ENCODE measurements at places on chromosomes 4 and X.

GRCh38 chr4:121266982-121267381 is 102.9 kb upstream of the TNIP3 start:
- H3K4me3 ChIP-seq: no peak overlapping the region
- H3K36me3 ChIP-seq: no peaks in the 10 kb centered on the region
- no peak overlapping the region for H3K27ac ChIP-seq
- H3K27me3 ChIP-seq: no peaks in the 10 kb centered on the region

GRCh38 chrX:24603191-24603590 is 44.0 kb downstream of the PCYT1B start:
- peaks cover 28% of the 10 kb centered on the region for H3K27me3 ChIP-seq
- H3K4me3 ChIP-seq: no peak overlapping the region
- no peak overlapping the region for H3K27ac ChIP-seq
- DNase-seq: no peak
- H3K36me3 ChIP-seq: no peaks in the 10 kb centered on the region
- no peaks in the 10 kb centered on the region for H3K4me1 ChIP-seq

- peaks cover 35% of the 10 kb centered on the region for H3K4me1 ChIP-seq
- H3K27ac ChIP-seq: peak overlapping the region; percentile 76
- no peak for DNase-seq
- H3K4me3 ChIP-seq: peak overlapping the region; percentile 58
Measured at GRCh38 chr4:11748164-11748872, 319.6 kb upstream of the HS3ST1 start.

DNA sequence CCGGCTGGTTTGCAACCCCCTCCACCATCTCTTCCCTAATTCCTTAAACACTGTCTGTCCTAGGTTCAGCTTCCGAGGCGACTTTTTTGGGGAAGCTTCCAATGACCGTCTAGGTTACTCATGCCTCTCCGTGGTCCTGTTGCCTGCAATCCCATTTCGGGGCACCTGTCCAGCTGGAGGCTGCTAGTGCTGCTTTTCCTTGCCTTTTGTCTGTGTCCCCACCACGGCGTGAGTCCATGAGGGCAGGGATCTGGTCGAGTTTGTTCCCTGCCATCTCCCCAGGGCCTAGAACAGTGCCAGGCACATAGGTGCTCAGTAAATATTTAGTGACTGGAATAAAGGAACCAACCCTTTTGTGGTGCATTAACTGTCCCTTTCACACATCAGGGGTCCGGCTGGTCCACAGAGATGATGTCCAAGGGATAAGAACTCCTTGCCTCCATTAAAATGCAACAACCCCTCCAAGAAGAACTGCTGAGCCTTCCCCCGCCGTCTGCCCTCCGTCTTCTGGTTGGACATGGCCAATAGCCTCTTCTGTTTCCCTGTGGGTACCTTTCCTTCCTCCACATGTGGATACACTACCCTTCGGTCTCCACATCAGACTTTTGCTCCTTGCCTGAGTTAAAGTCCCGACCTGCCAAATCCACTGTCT is 5.7 kb upstream of the SORCS2 start:
- no peak for DNase-seq
- H3K36me3 ChIP-seq: no peaks in the 10 kb centered on the region
- peaks cover 83% of the 10 kb centered on the region for H3K27me3 ChIP-seq
- no peak overlapping the region for H3K27ac ChIP-seq
- no peak overlapping the region for H3K4me3 ChIP-seq

DNA sequence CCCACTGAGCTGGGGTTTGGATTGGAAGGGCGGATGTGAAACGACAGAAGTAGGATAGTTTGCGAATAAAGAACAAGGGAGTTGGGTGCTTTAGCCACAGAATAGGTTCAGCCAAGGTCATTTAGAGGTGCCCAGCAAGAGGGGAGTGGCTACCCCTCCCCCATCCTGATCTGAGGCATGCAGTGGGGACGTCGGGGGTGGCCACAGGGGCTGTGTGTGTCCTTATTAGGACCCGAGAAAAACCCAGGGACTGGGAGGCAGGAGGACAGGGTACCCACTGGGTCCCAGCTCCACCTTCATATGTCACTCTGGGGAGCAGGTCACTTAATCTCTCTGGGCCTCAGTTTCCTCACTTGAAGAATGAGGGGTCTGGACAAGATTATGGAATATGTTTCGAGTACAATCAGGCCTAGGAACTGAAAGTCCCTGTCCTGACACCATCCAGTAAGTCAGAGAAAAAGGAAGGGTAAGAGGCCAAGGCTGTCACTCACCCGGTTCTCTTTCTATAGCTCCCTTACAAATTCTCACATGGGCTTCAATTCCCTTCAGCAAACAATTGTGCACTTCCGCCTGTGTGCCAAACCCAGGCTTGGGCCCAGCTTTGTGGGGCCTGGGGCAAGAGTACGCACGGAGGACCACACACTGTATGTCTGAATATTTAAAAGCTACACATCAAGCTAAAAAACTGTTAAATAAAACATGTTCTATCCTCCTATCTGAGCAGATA is 4.2 kb upstream of the NYX start:
- H3K4me1 ChIP-seq: peaks cover 9% of the 10 kb centered on the region
- H3K27ac ChIP-seq: peak overlapping the region; percentile 79
- DNase-seq: no peak
- peak overlapping the region; percentile 69 for H3K4me3 ChIP-seq
- H3K36me3 ChIP-seq: peaks cover 13% of the 10 kb centered on the region

- peak; percentile 47 for DNase-seq
- no peaks in the 10 kb centered on the region for H3K36me3 ChIP-seq
- H3K27ac ChIP-seq: peak overlapping the region; percentile 64
- no peaks in the 10 kb centered on the region for H3K27me3 ChIP-seq
- H3K4me3 ChIP-seq: peak overlapping the region; percentile 66
- H3K4me1 ChIP-seq: no peaks in the 10 kb centered on the region
Measured at GRCh38 chrX:24479924-24480323, 14.8 kb downstream of the PDK3 start.

GRCh38 chr4:88706574-88706973 is 8.9 kb upstream of the NAP1L5 start:
- H3K27me3 ChIP-seq: no peaks in the 10 kb centered on the region
- H3K27ac ChIP-seq: no peak overlapping the region
- no peaks in the 10 kb centered on the region for H3K36me3 ChIP-seq
- no peak overlapping the region for H3K4me3 ChIP-seq

- H3K4me3 ChIP-seq: no peak overlapping the region
- DNase-seq: no peak
- H3K27ac ChIP-seq: no peak overlapping the region
- H3K4me1 ChIP-seq: no peaks in the 10 kb centered on the region
- H3K36me3 ChIP-seq: no peaks in the 10 kb centered on the region
Measured at GRCh38 chr4:29536745-29537144, 1183.4 kb upstream of the PCDH7 start.

GRCh38 chr4:6730603-6731317 is 14.8 kb downstream of the BLOC1S4 start:
- H3K27ac ChIP-seq: no peak overlapping the region
- no peak overlapping the region for H3K4me3 ChIP-seq
- H3K4me1 ChIP-seq: no peaks in the 10 kb centered on the region
- no peaks in the 10 kb centered on the region for H3K27me3 ChIP-seq
- H3K36me3 ChIP-seq: peaks cover 5% of the 10 kb centered on the region

- no peak overlapping the region for H3K4me3 ChIP-seq
- no peaks in the 10 kb centered on the region for H3K36me3 ChIP-seq
- no peak for DNase-seq
- no peaks in the 10 kb centered on the region for H3K27me3 ChIP-seq
- H3K27ac ChIP-seq: peak overlapping the region; percentile 93
- peaks cover 17% of the 10 kb centered on the region for H3K4me1 ChIP-seq
Measured at GRCh38 chr4:104395168-104395614, 99.5 kb downstream of the CXXC4 start.

DNA sequence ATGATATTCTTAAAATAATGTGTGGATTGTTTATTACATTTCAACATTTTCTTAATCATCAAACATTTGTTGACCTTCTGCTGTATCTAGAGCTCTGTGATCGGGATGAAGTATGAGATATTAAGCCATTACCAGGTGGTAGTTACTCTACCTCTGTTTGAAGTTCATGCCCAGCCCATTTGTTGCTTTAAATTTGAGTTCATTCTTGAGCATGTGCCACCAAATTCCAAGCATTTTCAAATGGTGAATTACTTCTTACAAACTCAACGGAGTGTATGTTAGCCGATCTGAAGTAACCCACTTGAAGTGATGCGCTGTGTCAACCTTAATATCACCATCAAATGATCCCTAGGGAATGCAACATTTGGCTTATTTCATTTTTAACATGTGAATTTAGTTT is 7.3 kb upstream of the DTHD1 start:
- no peak overlapping the region for H3K27ac ChIP-seq
- no peak for DNase-seq
- no peaks in the 10 kb centered on the region for H3K36me3 ChIP-seq
- peaks cover 6% of the 10 kb centered on the region for H3K4me1 ChIP-seq
- H3K27me3 ChIP-seq: no peaks in the 10 kb centered on the region

GRCh38 chr4:5821665-5822358 is 71.1 kb downstream of the CRMP1 start:
- H3K4me1 ChIP-seq: no peaks in the 10 kb centered on the region
- H3K27ac ChIP-seq: no peak overlapping the region
- H3K27me3 ChIP-seq: no peaks in the 10 kb centered on the region
- no peak overlapping the region for H3K4me3 ChIP-seq
- DNase-seq: no peak

- H3K27ac ChIP-seq: no peak overlapping the region
- H3K36me3 ChIP-seq: no peaks in the 10 kb centered on the region
- no peak for DNase-seq
- no peaks in the 10 kb centered on the region for H3K27me3 ChIP-seq
- H3K4me3 ChIP-seq: no peak overlapping the region
Measured at GRCh38 chr4:144970597-144970996, 127.4 kb downstream of the ANAPC10 start.

DNA sequence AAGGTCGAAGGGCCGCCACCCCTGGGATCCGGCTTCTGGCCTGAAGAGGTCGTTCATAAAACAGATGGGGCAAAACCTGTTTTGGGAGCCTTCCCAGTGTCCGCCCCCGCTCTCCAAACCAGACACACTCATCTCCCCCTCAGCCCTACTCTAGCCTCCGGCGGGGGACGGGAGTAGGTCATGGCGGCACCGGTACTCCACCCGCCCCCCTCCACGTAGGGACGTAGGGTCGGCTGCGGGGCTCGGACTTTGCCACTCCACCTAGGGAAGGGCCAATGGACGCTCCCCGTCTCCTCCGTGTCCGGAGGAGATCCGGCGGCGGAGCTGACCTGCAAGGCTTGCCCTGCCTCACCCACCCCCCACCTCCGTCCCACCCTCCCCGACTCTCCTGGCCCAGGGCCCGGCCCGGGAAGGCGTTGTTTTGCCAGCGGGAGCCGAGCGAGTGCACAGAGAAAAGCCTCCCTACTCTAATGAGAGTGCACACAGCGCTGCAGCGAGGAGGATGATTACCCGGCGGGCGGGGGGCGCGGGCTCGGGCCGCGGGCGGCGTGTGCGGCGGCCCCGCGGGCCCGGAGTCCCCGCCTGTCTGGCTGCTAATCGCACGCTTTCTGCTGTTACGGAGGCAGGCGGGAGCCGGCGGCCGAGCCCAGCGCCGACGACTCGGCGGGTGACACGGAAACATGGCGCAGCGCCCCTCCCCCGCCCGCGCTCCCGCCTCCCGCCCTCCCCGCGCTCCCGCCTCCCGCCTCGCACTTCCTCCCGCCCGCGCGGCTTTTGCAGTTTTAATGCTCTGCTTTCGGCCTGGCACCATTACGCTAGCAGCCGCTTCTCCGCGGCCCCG is 8.3 kb upstream of the BCOR start:
- peak overlapping the region; percentile 61 for H3K27ac ChIP-seq
- peak; percentile 69 for DNase-seq
- H3K4me1 ChIP-seq: peaks cover 2% of the 10 kb centered on the region
- H3K4me3 ChIP-seq: peak overlapping the region; percentile 73
- H3K36me3 ChIP-seq: peaks cover 40% of the 10 kb centered on the region
- no peaks in the 10 kb centered on the region for H3K27me3 ChIP-seq

- no peak for DNase-seq
- peaks cover 39% of the 10 kb centered on the region for H3K27me3 ChIP-seq
- no peaks in the 10 kb centered on the region for H3K36me3 ChIP-seq
Measured at GRCh38 chrX:149846789-149847188, 34.2 kb upstream of the MAGEA8 start.

DNA sequence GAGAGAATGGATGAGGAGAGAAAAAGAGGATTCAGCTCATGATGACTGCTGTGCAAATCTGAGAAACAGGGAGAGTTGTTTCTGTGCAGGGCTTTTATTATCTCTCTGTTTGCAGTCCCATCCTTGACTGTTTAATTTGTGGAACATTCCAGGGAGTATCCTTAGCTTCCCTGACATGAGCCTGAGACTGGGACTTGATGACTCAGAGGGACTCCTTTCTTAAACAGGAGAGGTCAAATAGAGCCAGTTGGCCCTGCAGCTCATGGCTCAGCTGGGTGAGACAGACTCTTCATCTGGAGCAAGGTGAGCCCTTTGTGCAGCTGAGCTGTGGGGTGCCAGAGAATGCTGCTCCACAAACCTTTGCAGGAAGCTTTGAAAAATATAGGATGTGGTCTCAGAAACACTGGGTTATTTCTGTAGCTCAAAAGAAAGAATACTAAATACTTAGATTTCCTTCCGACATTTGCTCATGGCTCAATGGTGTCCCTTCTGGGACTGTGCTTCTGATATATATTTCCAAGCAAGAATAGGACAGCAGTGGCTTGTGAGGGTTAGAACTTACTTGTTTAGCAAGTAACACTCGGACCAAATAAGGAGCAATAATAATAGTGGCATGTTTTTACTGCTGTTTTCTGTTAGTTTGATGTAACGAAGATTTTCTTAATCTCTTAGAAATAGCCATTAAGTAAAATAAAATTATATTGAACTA is 14.5 kb downstream of the ARHGAP24 start:
- no peaks in the 10 kb centered on the region for H3K4me1 ChIP-seq
- H3K4me3 ChIP-seq: no peak overlapping the region
- H3K27me3 ChIP-seq: no peaks in the 10 kb centered on the region
- no peak for DNase-seq
- H3K36me3 ChIP-seq: no peaks in the 10 kb centered on the region

- no peak overlapping the region for H3K4me3 ChIP-seq
- no peaks in the 10 kb centered on the region for H3K36me3 ChIP-seq
- no peaks in the 10 kb centered on the region for H3K27me3 ChIP-seq
- H3K4me1 ChIP-seq: no peaks in the 10 kb centered on the region
Measured at GRCh38 chr4:165164257-165164656, 43.1 kb upstream of the KLHL2 start.

GRCh38 chrX:104254442-104255115 is at the start of gene ESX1:
Gene ESX1, minus strand, starts transcription at chrX:104254933. Its CDS starts 84 bp downstream, at chrX:104254849.
- peaks cover 9% of the 10 kb centered on the region for H3K36me3 ChIP-seq
- no peak within 1 kb of the TSS for H3K27ac ChIP-seq

- H3K4me1 ChIP-seq: no peaks in the 10 kb centered on the region
- no peaks in the 10 kb centered on the region for H3K36me3 ChIP-seq
- DNase-seq: no peak
- H3K4me3 ChIP-seq: no peak overlapping the region
- no peaks in the 10 kb centered on the region for H3K27me3 ChIP-seq
- H3K27ac ChIP-seq: no peak overlapping the region
Measured at GRCh38 chrX:134688031-134688823, 30.0 kb upstream of the PLAC1 start.

- no peak overlapping the region for H3K27ac ChIP-seq
- no peak overlapping the region for H3K4me3 ChIP-seq
- H3K4me1 ChIP-seq: no peaks in the 10 kb centered on the region
- no peak for DNase-seq
Measured at GRCh38 chr4:41124916-41125548, 89.3 kb downstream of the APBB2 start.

Measured in Calu3 (cell line).